Glutamatergic neuron (in vitro differentiated cells): ENCODE measurements at places on chromosomes 13 and 19. TPM values are rescaled to one million over a fixed set of nuclear protein-coding genes. Genes with fewer than 3 reads are reported as not detected.

GRCh38 chr19:16508546-16508945 lies 12.4 kb downstream of the C19orf44 start:
- H3K27me3 ChIP-seq, result no peaks in the 10 kb centered on the region
- DNase-seq, result no peak
- no peaks in the 10 kb centered on the region for H3K36me3 ChIP-seq
- no peaks in the 10 kb centered on the region for H3K4me1 ChIP-seq

GRCh38 chr13:91101381-91101780 lies 246.1 kb upstream of the MIR17HG start:
- H3K4me3 ChIP-seq, result no peak overlapping the region
- no peak for DNase-seq
- H3K27ac ChIP-seq, result no peak overlapping the region
- peaks cover 6% of the 10 kb centered on the region for H3K36me3 ChIP-seq

GRCh38 chr19:4707956-4708650 lies 15.5 kb downstream of the DPP9 start:
- peaks cover 3% of the 10 kb centered on the region for H3K27me3 ChIP-seq
- H3K4me3 ChIP-seq, result no peak overlapping the region
- H3K4me1 ChIP-seq, result no peaks in the 10 kb centered on the region
- DNase-seq, result no peak

SIGLECL1 gene
- not detected for total RNA-seq
